ENCODE measurements at places on chromosomes 1 and 21.

- DNase-seq, result no peak
Observed at GRCh38 chr21:38850277-38850951, 44.7 kb downstream of the ETS2 start.

DNA sequence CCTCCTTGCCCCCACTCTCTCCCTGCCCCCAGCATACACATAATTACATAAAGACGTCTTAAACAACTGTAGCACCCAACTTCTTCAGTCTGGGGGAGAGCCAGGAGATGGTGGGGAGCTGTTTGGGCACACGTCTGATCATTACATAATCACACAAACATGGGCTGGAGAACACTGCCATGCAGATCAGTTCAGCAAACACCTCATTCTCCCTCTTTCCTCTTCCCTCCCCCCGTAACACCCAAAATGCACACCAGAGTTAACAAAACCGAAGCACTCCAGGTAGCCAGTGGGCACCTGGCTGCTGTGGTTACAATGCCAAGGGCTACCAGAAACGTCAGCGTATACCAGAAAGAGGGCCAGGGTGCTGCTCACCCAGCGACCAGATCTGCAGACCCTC, 1.6 kb downstream of the HIVEP3 start:
- no peak for DNase-seq

GRCh38 chr21:37452227-37452626, 85.7 kb downstream of the DYRK1A start:
- DNase-seq, result peak; percentile 87

- DNase-seq, result no peak
Observed at GRCh38 chr1:184775329-184775728, 20.7 kb upstream of the EDEM3 start.

DNA sequence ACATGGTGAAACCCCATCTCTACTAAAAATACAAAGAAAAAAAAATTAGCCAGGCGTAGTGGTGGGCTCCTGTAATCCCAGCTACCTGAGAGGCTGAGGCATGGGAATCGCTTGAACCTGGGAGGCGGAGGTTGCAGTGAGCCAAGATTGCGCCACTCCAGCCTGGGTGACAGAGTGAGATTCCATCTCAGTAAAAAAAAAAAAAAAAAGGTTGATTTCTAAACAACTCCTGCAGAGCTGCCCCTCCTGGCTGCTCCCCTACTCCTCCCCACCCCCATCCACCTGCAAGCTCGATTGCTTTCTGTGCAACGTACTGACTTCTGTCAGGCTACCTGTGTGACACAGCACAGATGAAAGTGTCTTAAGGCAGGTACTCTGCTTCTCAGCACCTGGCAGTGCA, 13.3 kb downstream of the ETV3L start:
- DNase-seq, result no peak

DNA sequence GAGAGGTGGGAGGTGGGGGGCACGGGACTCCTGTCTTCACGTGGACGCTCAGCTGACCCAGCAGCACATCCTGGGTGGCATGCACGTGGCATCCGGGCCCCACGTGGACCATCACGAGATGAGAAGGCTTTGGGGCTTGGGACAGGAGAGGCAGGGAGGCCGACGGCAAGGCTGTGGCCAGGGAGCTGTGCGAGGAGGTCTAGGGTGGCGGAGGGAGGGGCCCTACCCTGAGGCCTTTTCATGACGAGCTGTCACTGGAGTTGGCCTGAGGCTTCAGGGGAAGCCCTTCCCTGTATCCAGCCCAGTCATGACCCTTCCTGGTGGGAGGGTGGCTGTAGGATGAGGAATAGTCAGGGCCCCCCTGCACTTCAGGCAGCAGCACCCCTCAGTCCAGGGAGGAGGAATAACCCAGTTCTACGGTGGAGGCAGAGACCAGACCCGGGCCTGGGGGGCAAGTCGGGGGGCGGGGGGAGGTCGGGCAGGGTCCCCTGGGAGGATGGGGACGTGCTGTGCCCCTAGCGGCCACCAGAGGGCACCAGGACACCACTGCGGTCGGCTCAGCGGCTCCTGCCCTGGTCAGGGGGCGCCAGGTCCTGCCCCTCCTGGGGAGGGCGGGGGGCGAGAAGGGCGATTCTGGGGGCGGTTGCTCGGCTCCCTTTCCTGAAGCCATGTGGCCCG, 2.0 kb upstream of the PERM1 start:
- DNase-seq, result no peak

DNA sequence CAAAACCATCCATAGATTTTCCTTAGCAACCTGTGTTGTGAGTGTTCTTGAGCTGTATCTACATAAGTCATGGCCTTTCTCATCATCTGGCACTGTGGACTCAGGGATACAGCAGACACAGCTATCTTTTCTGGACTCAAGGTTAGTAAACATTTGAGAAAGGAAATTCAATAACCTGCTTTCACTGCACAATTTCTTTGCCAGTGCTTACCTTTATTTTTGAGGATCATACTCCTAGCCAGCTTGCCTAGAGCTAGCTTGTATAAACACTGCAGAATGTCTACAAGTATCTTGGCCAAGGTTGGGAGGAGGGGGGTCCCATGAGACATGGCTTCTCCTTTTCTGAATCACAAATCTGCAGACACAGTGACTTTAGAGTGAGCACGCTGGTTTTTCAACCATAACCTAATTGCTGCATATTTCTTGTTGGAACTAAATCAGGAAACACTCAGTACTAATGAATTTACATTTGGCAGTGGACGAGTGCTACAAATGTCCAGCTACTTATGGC, 27.2 kb downstream of the ADAMTS5 start:
- DNase-seq, result peak; percentile 72

- DNase-seq, result no peak
Observed at GRCh38 chr1:46539972-46540371, 11.5 kb downstream of the KNCN start.

Data from AG04449 (cell line).